Esophagus squamous epithelium (tissue), 5 donors: ENCODE measurements at places on chromosomes 13 and 19.

DNA sequence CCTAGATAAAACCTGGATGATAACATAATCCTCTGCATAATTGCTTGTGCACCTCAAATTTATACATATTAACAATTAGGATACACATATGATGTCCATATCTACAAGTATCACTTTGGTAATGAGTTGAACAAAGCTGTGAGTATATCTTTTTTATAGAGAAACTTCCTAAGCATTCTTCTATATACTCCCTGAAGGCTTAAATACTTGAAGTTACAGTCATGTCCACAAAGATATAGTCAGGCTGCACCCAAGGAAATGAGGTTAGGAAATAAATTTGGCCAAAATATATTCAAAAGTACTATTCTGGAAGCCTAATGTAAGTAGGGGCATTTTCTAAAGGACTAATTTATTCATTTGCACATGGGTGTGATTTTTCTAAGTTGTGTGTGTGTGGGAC lies 761.5 kb downstream of the PCDH9 start:
- no peak for DNase-seq

- DNase-seq: no peak
These were observed 157.5 kb downstream of the TBC1D4 start for GRCh38 chr13:75324413-75324940.

GRCh38 chr19:39155114-39155700 lies 29.6 kb downstream of the PAK4 start:
- no peak for DNase-seq

DNA sequence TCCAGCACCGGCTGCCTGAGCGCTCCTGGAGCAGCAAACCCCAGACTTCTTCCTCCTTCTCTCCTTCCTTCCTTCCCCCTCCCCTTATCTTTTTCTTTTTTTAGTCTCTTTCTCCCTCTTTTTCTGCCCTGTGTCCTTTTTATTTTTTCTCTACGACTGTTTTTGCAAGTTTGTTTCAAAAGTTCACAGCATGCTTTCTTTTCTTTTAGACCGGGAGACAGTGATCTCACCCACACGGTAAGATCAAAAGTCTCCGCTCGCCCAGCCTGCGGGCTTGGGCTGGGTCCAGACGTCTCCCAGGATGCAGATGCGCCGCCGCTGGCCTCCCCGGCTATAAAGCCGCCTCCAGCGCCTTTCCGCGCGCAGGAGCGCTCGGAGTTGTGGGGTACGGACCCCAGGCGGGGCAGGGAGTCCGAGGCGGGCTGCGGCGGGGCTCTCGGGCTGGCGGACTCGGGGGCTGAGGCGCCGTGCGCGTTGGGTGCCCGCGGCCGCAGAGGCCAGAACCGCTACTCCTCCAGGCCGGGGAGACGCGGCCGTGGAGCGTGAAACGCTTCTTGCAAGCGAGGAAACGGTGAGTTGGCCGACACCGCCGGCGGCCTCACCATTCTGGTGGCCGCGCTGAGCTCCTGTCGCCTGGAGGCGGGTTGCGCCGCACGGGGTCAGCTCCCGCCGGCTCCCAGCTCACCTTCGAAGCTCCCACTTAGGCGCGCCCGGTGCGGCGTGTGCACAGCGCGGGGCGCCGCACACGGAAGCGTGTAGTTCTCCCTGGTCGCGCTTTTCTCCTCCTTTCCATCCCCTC lies 2.0 kb upstream of the TSHZ3 start:
- DNase-seq: no peak

DNA sequence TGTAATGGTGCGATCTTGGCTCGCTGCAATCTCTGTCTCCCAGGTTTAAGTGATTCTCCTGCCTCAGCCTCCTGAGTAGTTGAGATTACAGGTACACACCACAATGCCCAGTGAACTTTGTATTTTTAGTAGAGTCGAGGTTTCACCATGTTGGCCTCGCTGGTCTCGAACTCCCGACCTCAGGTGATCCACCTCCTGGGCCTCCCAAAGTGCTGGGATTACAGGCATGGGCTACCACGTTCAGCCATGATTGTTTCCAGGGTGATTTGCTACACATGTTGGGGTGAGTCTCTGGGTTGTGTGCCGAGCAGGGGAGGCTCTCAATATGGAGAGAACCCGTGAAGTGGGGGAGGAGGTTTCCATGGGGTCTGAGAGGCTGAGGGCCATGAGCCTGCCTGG lies 24.8 kb upstream of the CEACAM21 start:
- no peak for DNase-seq
